ENCODE measurements at places on chromosomes 2 and 18.

DNA sequence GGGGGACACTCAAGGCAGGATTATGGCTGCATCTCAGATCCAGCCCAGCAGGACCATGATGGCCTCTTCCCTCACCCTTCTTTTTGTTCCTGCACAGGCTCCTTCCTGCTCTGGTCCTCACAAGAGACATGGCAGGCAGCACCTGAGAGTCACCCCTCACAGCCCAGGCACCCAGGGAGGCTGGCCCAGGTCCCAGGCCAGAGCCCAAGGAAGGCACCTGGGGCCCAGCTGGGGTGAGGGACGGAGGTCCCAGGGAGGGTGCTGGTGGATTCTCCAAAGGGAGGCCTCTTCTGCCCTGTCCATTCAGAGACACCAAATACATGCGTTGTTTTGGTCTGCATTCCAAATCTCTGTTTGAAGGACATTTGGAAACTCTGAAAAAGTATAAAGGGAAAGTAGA lies 285.4 kb upstream of the HS6ST1 start:
- DNase-seq: no peak

DNA sequence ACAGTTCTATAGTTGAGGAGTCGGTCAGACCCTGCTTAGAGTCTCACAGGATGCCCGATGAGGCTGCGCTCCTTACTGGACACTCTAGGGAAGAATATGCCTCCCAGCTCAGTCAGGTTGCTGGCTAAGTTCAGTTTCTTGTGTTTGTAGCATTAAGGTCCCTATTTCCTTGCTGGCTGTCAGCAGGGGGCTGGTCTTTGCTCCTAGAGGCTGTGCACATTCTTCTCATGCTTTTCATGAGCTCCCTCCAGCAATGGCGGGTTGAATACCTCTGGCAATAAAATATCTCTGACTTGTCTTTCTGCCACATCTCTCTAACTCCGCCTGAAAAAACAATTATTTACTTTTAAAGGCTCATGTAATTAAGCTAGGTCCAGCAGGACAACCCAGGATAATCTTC lies 79.4 kb upstream of the DNAJC10 start:
- no peak for DNase-seq

GRCh38 chr2:218879776-218880101 lies 913 bp upstream of the WNT10A start:
- no peak for DNase-seq

- no peak for DNase-seq
These were observed 148.5 kb downstream of the TTC32 start for GRCh38 chr2:19753314-19753713.

GRCh38 chr18:74817576-74817975 lies 219.9 kb downstream of the ZNF407 start:
- no peak for DNase-seq

DNA sequence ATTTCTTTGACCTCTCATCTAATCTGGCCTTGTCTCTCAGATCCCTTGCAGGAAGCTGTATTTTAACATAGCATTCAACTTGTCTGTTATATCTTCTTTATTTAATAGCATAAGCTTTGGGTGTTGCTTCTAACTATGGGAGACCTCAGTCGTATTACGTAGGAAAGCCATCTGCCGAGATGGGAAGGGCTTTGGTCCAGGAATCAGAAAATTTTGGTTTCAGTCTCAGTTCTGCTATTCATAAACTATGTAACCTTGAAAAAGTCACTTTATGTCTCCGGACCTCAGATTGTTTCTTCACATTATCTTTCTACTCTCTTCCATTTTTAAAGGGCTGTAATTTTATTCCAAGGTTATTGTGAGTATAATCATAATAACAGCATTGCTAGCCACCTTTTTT lies 297.7 kb downstream of the SATB2 start:
- DNase-seq: no peak

Data from AML-193 (cell line).